Activated CD8-positive, alpha-beta T cell treated with anti-CD3 and anti-CD28 coated beads, Interleukin-2, amount 10 ng/mL, durations not matched to agents 7 days and 5 days (primary cell): ENCODE measurements at places on chromosomes 2 and 18. TPM values are rescaled to one million over a fixed set of nuclear protein-coding genes. Genes with fewer than 3 reads are reported as not detected.

DNA sequence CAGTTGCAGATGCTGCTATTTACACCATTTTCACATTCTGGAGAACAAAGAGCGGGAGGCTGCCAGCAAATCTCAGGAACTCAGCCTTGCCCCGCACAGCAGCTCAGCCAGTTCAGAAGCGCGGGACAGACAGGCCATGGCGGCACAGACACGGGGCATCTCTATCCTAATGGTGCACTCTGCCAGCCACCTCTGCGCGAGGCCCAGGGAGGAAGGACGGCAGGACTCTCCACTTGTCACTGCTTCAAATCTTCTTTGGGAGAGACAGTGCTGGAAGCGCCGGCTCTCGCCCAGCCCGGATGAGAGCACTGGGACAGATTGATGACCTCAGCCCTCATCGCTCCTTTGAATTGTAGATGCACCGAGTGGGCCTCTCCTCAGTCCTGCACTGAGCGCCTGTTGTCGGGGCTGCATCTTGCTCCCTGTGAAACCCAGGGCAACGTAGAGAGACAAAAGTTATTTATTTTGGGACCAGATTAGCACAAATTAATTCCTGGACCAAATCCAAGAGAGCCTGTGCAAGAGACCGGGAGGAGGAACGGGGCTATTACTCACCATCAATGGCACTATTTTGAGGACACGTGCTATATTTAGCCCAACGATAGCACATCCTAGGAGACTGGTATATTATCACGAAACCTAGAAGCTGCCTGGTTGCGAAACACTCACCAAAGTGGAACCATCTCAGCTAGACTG, 211.4 kb upstream of the SMIM21 start:
- DNase-seq: no peak

- DNase-seq: no peak
Observed at GRCh38 chr2:47937677-47938076, 31.4 kb upstream of the FBXO11 start.

DNA sequence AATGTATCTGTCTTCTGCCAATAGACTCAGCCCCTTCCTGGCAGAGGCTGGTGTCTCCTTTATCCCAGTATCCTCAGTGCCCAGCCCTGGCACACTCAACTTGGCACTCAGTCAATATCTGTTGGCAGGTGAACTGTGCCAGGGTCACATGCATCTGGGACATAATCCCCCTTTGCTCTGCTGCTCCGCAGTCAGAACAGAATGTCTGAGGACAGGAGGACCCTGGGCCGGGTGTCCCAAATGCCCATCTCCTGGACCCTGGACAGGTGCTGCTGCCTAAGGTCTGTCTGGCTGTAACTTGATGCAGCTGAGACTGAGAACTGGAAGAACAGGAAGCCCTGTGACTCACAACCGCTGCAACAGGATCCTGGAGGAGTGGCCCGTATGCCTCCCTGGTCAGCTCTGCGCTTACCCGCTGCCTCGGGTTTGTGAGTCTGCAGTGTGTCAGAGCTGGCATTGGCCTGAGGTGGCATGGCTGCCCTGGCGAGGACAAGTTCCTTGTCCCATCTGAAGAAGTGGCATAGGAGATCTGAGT, 11.4 kb downstream of the HK2 start:
- DNase-seq: peak; percentile 35

GMPPA gene
- 37.8 TPM for total RNA-seq

USP40 gene
- total RNA-seq: 14.1 TPM
